ENCODE measurements at places on chromosomes 16 and 17.

GRCh38 chr17:74758848-74759168 lies 10.4 kb downstream of the NHERF1 start:
- no peak for DNase-seq

- no peak for DNase-seq
These were observed 28.4 kb upstream of the EIF1 start for GRCh38 chr17:41660221-41660711.

DNA sequence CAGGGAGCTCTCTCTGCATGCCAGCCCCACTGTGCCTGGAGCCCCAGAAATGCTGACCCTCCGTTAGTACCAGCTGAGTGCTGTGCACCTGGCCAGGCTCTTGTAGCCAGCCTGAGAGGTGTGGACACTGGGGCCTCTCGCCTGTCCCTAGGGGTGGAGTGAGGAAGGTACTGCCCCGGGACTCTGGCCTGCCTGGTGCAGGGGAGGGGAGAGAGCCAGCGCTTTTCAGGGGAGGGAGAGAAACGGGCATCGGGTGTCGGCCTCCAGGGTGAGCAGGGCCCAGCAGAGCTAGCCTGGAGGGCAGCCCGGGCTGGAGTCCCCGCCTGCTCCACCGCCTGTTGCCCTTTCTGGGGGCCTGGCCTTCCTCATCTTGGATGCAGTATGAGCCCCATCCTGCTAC lies 13.1 kb downstream of the MAP2K3 start:
- no peak for DNase-seq

GRCh38 chr16:12057266-12057665 lies 80.7 kb downstream of the SNX29 start:
- no peak for DNase-seq

GRCh38 chr17:70560471-70560870 lies 391.1 kb downstream of the KCNJ2 start:
- DNase-seq = no peak

DNA sequence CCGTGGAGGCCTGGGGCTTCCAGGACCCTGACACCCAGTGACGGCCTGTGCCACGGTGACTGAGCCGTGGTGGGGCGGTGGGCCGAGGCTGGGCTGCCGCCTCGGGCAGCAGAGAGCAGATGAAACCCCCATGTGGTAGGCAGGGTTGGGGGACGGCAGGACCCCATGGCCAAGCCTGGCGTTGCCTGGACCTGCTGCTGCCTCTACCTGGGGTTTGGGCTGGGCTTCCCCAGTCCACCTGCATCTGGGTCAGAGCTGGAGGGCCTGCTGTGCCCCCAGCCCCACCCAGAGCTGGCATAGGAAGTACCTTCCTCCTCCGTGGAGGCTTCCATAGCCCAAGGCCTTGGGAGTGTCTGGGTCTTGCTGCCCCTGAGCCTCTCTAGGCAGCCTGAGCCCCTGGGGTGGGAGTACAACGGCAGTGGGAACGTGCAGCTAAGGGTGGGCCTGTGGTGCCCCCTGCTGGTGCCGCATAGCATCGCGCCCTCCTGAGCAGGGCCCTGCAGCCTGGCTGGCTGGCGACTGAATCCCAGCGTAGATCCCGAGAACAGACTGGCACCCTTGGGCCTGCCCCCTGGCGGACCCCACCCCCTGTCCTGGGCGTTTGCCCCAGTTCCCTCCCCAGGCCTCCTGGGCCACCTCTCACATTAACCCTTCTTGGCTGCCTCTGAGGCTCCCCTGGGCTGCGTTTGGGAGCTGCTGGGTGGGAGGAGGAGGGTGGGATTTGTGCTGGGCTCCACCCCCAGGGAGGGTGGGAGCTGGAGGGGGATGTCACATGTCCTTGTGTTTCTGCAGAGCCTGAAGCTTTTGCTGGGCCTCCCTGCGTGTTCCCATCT lies 12.6 kb upstream of the ATP6V0C start:
- no peak for DNase-seq

- no peak for DNase-seq
These were observed 3.9 kb upstream of the NFAT5 start for GRCh38 chr16:69561901-69562300.

- no peak for DNase-seq
These were observed 24.1 kb upstream of the CIITA start for GRCh38 chr16:10852948-10853347.

DNA sequence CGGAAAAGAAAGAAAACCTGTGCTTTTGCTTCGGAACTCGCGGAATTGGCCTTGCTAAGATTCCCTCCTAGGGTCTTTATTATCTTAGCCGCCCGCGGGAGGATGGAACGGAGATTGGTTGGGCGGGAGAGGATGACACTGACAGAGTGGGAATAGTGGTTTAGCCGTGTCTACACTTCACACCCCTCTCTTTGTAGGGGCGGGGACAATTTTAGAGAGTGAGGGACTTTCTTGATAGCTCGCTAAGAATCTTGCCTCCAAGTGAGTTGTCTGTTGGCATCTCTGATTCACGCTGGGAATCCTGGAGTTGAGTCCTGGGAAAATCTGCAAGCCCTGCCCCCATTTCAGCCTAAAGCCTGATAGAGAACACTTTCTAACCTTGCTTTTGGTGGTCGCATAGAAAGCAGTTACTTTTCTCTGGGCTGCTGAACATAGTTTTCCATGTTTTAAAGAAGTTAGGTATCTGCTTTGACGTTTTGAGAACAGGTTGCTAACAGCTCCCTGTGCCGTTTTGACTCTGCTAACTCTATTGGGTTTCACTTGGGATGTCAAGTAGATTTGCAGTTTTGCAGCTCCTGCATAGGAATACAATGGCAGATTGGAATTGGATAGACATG lies 697 bp downstream of the NOL11 start:
- DNase-seq = no peak

All from cortex of kidney (tissue), 1 donor.